ENCODE measurements at places on chromosomes 11 and 22.

DNA sequence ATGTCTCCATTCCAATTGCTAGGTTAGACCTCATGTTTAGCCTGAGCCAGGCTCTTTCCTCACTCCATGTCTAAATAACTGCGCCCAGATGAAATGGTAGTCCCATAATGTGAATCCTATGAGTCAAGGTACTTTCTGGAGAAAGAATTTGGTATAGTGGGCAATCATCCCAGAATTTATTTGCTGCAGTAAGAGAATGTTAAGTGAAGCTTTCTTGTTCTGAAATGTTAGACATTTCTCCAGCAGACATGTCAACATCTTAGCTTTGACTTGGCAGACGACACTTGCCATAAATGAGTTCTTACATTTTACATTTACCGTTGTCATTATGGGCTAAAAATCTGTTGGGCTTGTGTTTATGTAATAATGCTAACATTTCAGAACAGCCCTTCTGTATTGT lies 165.2 kb downstream of the PGR start:
- no peak for DNase-seq

DNA sequence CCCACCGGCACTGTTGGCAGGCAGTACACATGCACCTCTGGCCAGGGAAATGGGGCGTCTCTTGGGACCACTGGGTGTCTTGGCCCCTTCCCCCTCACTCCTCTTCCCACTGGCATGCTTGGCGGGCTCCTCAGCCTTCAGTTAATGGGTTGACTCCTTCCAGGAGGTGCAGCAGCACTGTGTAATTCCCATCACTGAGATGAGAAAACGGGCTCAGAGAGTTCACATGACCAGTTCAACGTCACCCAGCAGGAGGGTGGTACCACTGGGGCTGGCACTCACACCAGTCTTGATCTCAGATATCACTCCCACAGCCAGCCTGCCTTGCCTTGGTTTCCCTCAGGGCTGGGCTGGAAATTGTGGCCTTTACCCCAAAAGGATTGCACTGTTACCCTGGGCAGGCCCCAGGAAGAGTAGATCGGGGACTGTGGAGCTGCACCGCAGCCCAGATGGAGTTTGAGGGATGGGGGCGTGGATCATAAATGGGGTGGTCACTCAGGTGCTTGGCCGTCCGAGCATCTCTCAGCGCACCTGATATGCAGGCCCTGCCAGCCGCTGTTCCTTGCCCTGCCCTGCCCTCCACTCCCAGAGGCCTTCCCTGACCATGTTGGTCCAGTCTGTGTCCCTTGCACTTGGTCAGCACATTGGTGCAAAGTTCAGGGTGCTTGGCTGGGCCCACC lies 16.9 kb downstream of the CAPN5 start:
- no peak for DNase-seq

DNA sequence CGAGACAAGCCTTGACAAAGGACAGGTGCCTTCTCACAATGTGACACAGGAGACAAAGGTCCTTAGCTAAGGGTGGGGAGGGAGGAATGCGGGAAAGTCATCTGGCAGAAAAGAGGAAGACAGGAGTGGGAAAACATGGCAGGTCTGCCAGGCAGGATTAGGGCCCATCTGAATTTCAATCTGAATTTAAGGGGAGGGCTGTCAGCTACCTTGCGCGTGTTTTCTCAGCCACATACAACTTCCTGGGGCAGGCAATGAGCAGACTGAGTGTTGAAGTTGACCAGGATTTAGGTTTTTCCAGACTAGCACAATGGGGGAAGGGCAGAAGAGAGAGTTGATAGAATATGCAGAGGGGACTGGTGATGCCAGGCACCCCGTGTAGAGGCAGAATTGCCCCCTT lies 66.7 kb upstream of the LARGE1 start:
- no peak for DNase-seq

DNA sequence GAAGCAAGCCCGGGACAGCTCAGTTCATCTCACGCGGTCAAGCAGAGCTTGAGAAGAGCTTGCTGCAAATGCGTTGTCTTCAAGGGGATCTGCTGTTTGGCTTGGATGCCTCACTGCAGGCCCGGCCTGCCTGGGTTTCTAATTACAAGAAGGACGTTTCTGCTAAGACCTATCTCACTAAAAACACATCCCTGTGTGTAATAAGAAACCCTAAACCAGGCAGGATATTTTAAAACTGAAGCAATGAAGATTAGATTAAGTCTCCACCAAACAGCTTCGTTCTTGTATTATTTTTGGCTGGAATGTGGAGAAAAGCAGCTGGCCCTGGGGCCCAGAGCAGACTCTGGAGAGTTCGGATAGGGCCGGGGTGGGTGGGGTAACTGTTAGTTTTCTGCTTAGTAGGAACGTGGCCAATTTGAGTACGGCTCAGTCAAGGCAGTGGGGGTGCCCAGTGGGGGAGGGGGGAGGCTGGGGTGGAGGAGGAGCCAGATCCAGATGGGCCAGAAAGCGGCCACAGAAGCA lies 6.0 kb downstream of the PKNOX2 start:
- no peak for DNase-seq

DNA sequence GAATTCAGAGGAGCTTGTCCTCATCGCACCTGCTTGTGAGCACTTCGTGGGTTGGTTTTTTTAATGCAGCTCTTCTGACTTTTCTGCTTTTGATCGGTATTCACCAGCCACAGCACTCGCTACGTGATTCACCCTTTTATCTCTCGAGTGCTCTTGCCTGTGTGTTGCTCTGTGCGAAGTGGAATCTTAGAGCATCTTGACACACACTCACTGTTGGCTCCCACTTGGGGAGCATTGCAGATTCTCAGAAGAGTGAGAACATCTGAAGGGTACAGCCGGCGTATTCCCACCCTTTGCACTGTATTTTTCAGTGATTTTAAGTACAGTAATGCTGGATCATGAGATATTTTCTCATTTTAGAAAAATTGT lies 10.9 kb downstream of the TNNT3 start:
- no peak for DNase-seq

DNA sequence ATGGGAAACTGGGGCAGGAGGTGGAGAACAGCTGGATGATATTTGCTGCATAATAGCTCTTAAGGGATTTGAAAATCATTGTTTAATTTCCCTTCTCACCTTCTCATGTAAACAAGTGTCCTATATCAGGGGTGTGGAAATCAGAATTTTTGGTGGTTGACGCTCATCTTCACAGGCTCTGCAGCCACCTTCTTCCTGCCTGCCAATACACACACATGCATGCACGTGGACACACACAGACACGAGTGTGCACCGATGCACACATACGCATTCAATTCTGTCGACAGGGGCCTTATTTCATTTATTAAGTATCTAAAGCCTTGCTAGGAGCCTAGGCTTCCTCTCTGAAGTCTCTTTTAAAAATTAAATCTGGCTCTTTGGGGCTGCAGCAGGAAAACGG lies 349.4 kb upstream of the NCAM1 start:
- DNase-seq = no peak

DNA sequence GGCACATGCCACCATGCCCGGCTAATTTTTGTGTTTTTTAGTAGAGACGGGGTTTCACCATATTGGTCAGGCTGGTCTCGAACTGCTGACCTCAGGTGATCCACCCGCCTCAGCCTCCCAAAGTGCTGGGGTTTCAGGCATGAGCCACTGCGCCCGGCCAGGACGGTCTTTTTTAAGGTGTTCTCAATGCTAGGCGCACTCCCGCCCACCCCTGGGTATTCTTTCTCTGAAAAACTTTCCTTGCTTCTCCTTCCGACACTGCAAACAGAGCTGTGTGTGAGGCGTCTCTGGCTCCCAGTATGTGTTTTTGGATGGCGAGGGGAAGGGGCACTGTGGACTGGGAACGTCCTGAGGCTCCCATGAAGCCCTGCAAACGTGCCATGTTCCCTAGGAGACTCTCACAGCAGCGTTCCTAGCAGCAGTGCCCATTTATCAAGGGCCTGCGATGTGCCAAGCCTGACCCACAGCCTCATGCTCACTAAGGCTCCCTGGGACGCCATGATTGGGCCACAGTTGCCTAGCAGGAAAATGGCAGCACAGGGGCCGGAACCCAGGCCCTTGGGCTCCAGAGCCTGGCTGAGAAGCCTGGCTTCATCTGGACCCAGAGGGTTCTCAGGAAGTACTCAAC lies 2.4 kb upstream of the RASL10A start:
- DNase-seq = no peak

Measured in T47D (cell line).